CD4-positive, CD25-positive, alpha-beta regulatory T cell (primary cell): ENCODE measurements at places on chromosomes 6 and 20. TPM values are rescaled to one million over a fixed set of nuclear protein-coding genes. Genes with fewer than 3 reads are reported as not detected.

Gene ZFP57
- 2.4 TPM for total RNA-seq

Gene SIRPD
- total RNA-seq, result not detected

Gene PI16
- 62.2 TPM for total RNA-seq

Gene COL11A2
- 0.89 TPM for total RNA-seq

Gene BMP7
- total RNA-seq, result not detected

Gene EPPIN
- total RNA-seq, result not detected

DNA sequence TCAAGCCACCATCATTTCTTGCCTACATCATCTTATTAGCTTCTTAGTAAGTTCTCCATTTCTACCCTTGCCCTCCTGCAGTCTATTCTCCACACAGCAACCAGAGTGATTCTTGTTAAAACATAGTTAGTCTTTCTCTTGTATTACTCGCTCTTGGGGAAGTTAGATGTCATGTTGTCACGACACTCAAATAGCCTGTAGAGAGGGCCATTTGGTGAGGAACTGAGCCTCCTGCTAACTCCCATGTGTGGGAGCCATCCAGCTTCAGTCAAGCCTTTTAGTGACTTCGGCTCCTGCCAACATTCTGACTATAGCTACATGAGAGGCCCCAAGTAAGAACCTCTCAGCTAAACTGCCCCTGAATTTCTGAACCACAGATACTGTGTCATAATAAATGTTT, 395.4 kb downstream of the CDC5L start:
- no peak for DNase-seq

DNA sequence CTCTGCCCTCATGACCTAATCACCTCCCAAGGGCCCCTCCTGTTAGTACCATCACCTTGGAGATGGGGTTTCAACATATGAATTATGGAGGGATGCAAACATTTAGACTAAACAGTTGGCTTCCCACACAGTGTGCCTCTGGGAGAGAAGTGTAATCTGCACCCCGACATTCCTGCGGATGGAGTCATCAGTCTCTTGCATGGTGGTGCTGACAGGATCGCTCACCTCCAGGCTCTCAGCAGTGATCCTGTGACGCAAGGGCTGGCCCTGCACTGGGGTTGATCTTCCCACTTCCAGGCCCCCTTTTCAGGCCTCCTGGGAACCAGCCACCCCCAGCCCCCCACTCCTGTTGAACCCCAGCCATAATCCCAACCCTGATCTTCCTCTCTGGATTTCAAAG, 16.0 kb upstream of the PI16 start:
- no peak for DNase-seq

DNA sequence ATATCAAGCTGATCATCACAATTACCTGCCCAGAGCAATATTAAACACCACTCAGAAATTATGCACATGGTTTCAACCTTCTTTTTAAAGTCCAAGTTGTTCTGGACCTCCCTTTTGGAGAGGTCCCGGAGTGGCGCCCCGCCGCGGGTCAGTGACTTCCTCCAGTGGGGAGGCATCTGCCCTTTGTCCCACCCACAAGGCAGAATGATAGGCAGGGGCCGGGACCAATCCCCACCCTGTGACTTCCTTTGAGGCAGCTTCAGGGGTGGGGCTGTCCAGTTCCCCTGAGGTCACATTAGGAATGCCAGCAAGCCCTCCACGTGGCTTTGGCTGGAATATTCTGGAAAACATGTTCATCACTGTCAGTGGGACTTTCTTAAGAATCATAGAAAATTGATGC, 207.0 kb downstream of the ANKRD60 start:
- DNase-seq, result no peak

GRCh38 chr20:52279706-52280105, 88.1 kb upstream of the ZFP64 start:
- no peak for DNase-seq

GRCh38 chr6:41193171-41193734, 7.7 kb downstream of the TREML2 start:
- no peak for DNase-seq

DNA sequence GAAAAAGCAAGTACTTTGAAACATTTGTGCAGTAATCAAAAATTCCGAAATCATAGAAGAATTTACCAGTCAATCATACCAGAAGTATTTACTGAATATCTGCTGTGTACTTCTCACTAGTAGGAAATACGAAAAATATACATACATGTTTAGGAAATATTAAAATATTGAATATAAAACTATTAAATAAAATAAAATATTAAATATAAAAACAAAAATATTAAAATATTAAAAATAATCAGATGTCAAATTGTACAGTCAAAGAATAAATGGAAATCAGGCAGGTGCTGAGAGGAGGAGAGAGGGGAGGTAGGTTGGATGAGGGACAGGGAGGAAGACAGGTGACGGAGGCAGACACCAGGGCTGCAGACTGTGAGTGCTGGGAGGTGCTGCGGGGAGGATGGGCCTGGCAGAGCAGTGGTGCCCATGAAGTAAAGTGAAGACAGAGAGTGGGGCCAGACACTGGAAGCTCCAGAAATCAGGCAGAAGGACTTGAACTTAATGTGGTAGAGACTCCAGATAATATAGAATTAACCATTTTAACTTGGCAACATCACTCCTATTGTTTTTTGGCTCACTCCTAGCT, 55.9 kb downstream of the PRKN start:
- DNase-seq, result no peak

DNA sequence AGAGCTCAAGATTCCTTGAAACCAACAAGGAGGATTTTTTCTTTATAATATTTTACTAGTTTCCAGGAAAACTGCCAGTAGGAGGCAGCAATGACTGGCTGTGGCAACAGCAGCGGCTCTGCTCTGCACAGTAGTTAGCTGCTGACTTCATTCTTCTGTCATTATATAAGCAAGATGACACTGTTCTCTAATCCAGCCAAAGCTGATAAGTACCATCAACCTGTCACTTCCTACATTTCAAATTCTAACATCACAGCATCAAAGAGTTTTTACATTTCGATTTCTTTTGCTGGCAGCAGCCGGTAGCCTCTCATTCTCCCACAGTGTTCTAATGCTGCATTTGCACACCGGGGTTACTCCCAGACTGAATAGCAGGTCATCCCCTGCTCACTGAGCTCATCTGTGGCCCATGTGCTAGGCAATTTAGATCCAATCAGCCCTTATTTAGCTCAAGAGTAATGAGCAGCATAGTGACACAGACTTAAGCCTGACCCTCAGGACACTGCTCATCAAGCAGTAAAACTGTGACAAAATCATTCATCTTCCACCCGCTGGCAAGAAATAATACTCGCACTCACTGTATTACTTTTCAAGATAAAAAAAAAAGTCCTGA, 67.8 kb downstream of the MMS22L start:
- no peak for DNase-seq

DNA sequence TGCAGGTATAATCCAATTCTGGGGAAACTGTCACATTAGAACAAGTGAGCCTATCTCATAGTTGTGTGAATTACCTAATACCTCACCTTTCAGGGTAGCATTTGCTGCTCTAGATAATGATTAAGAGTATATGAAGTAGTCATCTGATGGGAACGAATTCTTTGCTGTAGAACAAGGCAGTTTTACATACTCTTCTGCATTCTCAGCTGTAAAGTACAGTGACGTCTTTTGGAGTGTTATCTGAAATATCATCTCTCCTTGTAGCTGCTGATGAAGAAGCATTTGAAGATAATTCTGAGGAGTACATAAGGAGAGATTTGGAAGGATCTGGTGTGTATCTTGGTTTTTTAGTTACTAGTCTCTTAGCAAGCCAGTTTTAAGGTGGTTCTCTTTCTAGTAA, 28.4 kb downstream of the CSE1L start:
- no peak for DNase-seq

GRCh38 chr6:157732007-157732406, 91.0 kb upstream of the SNX9 start:
- DNase-seq, result no peak

DNA sequence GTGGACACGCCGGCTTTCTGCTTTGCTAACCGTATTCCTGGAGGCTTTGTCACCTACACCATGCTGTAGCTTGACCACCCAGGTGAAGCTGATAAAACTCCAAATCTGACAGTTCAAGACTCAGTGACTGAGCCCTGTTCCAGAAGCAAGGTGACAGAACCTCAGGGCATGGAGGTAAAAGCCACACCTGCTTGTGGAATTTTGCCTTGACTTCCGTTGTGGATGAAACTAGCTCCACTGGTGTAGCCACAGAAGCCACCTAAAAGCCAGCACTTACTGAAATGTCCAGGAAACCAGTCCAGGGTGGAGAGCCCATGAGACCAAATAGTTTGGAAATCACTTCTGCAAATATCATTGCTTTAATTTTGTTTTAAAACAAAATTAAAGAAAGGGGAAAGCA, 11.0 kb downstream of the CST8 start:
- DNase-seq, result no peak

DNA sequence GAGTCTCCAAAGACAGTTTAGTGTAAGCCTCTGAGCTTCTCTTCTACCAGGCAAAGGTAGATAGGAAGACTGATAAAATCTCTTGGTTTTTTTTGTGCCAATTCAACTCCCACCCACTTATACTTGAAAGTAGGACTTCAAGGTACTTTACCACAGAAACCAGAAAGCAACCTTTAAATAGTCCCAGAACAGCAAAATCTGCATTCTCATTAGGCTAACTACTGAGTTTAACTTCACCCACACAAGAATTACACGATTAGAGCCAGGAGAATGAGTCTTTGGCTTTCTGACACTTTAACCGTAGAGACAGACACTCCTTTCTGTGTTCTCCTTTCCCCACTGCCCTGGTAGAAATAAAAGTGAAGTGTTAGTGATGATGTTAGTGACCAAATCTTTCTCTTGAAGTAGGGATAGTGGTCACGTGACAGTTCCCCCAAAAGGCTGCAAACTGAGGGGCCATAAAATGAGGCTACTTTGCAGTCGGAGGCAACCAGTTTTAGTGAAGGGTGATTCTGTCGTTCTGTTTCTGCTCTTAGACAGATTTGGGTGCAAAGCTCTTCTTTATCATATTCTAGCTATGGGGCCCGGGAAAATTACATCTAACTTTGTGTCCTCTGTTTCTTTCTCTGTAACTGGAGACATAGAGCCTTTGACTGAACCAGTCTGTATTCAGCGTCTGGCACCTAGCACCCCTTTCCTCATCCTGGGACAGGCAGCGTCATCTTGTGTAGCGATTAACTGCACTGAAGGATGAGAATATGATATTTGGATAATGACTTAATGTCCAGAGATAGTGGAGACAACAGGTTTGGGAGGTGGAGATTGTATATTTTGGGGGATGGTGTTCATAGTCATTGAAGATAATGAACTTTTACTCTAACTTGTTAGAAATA, 206.4 kb upstream of the CITED2 start:
- DNase-seq, result peak; percentile 4

GRCh38 chr20:9594284-9594875, 80.0 kb downstream of the LAMP5 start:
- DNase-seq, result no peak

DNA sequence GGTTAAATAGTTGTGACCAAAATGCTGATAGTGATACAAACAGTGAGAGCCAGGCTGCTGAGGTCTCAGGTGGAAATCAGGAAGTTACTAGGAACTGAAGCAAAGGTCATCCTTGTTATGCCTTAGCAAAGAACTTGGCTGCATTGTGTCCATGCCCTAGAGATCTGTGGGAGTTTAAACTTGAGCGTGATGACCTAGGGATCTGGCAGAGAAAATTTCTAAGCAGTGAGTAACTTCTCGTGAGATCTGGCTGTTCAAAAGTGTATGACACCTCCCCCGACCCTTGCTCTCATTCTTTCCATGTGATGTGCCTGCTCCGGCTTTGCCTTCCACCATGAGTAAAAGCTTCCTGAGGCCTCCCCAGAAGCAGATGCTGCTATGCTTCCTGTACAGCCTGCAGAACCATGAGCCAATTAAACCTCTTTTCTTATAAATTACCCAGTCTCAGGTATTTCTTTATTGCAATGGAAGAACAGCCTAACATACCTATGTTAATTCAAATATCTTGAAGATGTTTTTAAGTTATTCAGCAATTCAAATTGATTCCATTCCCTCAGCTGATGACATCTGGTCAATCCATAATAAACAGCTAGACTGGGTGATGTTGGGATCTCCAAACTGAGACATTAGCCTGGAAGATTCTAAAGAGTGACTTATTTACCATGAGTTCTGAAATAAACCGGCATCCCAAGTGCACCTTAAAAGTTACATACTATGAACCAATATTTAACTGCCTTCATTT, 33.8 kb downstream of the KIF16B start:
- DNase-seq, result no peak

- DNase-seq, result no peak
Observed at GRCh38 chr6:12114055-12114503, 102.0 kb downstream of the HIVEP1 start.
